ENCODE measurements at places on chromosomes 13 and 19.

DNA sequence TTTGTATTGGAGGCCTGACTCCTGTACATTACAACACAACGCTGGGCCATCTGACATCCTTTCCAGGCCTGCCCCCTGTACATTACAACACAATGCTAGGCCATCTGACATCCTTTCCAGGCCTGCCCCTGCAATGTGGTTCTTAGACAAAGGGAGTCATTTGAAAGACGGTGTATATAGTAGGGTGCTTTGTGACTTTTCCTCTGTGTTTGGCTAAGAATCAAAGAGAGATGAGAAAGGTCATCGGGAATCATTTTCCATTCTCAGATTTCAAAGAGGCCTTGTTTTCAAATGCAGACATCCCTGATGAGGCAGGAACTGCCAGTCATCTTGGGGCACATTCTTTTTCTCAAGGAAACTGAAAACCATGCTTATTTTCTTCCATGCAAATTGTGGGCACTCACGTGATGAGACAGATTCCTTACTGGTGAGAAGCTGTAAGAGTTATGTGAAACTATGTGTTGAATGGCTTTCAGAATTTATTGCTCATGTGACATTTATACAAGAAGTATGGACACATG lies 551.6 kb downstream of the MYO16 start:
- H3K27me3 ChIP-seq = no peaks in the 10 kb centered on the region
- H3K27ac ChIP-seq = no peak overlapping the region
- no peaks in the 10 kb centered on the region for H3K4me1 ChIP-seq
- DNase-seq = no peak

DNA sequence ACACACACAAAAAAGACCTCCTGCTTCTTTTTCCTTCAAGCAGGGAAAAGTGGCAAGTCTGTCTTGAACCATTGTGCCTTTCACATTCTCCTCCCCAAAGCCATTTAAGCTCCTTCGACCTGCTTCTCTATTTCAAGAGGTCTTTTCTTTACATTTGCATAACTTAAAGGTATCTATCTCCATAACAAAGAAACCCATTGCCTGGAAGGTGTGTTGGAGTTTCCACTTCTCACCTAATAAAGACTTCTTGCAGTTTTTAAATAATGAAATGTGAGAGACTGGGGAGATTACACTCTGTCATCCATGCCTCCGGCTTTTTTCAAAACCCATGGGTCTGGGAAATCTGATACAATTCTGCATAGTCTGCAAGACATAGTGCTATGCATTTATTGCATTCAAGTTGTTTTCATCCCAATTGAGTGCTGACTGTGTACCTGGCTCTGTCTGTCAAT lies 41.8 kb upstream of the NBEA start:
- no peak overlapping the region for H3K4me3 ChIP-seq
- no peaks in the 10 kb centered on the region for H3K4me1 ChIP-seq
- peaks cover 2% of the 10 kb centered on the region for H3K36me3 ChIP-seq
- no peak for DNase-seq
- H3K27me3 ChIP-seq = no peaks in the 10 kb centered on the region

DNA sequence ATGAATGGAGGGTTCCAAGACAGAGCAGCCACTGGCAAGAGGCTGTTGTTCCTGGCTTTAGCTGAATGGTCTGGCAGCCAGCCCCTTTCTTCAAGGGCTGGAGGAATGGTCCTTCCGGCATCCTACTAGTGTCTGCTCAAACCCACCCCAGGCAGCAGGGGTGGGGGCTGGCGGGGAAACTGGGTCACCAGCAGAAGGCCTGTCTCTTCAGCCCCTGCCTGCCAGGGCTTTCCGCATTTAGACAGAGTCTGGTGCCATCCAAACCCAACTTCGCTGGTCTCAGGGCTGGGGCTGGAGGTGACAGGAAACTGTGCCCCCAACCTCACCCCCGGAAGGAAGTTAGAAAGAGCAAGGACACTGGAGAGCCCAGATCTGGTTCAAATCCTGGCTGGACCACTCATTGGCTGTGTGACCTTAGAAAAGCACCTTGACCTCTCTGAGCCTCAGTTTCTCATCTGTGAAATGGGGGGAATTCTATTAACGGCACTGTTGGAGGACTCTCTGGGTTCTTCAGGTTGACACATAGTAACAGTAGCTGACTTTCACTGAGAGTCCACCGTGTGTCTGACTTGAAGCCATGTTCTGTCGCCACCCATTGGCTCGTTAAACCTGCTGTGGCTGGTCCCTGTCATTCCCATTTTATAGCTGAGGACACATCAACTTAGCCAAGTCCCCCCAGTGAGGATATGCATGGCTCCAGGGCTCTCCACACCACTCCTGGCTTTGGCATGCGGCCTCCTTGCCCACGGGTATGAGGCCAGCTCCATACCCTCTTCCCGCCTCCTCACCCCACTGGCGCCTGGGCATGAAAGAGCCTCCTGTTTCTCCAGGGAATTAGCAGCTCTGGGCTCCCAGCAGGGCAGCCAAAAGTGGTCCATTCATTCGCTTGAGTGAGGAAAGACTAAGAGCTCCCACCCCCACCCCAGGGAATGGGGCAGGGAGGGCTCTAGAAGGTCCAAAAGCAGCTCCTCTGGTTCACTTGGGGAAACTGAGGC lies 2.5 kb upstream of the NR2C2AP start:
- no peak for DNase-seq
- H3K4me1 ChIP-seq = peaks cover 30% of the 10 kb centered on the region
- H3K4me3 ChIP-seq = no peak overlapping the region
- H3K27me3 ChIP-seq = peaks cover 10% of the 10 kb centered on the region
- H3K36me3 ChIP-seq = peaks cover 3% of the 10 kb centered on the region
- H3K27ac ChIP-seq = peak overlapping the region; percentile 49

DNA sequence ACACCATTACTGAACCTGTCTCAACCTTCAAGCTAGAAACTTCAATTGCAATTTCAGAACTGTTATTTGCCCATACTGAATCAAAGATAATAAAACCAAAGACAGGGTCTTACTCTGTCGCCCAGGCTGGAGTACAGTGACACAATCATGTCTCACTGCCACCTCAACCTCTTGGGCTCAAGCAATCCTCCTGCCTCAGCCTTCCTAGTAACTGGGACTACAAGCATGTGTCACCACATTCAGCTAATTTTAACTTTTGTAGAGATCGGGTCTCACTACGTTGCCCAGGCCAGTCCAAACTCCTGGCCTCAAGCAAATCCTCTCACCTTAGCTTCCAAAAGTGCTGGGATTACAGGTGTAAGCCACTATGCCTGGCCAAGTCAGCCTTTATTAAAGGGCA lies 143.4 kb downstream of the DIAPH3 start:
- H3K27ac ChIP-seq = no peak overlapping the region
- H3K36me3 ChIP-seq = no peaks in the 10 kb centered on the region
- H3K4me3 ChIP-seq = no peak overlapping the region
- no peaks in the 10 kb centered on the region for H3K4me1 ChIP-seq

- H3K4me1 ChIP-seq = peaks cover 77% of the 10 kb centered on the region
- no peak for DNase-seq
- H3K36me3 ChIP-seq = peaks cover 18% of the 10 kb centered on the region
- H3K4me3 ChIP-seq = peak overlapping the region; percentile 54
These were observed 19.8 kb downstream of the TMEM272 start for GRCh38 chr13:51825165-51825592.
